Right ventricle myocardium inferior (tissue), 1 donor: ENCODE measurements at places on chromosomes 11 and 22.

GRCh38 chr11:10990637-10991193, 132.9 kb upstream of the ZBED5 start:
- no peak for DNase-seq

DNA sequence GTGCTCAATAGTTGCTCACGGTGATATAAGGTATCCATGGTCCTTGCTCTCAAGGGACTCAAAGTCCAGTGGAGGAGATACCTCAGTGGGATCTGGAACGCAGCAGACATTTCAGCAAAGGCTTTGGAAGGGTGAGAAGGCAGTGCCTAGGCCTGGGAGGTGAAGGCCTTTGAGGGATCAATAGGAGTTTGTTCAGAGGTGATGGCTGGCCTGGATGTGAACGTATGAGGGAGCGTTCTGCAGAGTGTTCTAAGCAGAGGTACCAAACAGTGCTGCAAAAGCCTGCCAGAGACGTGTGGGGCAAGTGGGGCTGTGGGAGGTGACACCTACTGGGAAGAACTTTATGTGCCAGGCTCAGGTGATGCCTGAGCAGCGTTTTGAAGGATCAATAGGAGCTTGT, 7.4 kb upstream of the MB start:
- no peak for DNase-seq

- no peak for DNase-seq
These were observed 36.8 kb downstream of the ALG9 start for GRCh38 chr11:111834432-111835163.

GRCh38 chr22:28867191-28867590, 16.2 kb upstream of the ZNRF3 start:
- DNase-seq = no peak

DNA sequence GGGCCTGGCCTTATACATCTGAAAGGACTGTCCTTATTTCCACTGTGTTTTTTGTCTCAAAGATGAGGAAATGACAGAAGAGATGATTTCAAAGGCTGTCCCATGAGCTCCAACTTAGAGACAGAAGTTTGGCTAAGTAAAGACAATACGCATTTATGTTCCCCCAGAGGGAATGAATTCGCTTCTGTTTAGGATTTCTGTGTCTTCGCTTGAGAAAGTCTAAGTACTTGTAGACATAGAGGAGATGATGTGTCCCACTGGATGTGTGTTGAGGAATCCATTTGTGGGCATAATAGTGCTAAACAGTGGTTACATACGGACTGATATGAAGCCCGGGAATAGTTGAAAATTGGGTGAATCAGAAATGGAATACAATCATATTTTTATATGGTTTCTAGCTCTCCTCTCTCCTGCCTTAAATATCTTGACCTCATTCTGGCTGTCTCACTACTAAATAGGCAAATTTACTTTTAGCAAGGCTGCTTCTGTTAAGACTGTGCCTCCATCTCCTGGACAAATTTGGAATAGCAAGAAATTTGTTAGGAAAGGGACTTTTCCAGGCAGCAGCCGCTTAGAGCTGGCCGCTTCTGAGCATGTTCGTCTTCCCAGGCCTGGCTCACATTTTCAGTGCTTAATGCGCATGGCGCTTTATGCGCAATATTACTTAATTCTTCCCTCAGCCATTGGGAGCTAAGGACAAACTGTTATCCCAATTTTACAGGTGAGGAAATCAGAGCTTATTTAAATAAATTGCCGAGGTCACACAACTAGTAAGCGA, 1.9 kb upstream of the PEX26 start:
- no peak for DNase-seq

GRCh38 chr11:81253244-81253643, 1480.4 kb downstream of the FAM181B start:
- DNase-seq = no peak

GRCh38 chr11:1854949-1855885, 2.3 kb downstream of the LSP1 start:
- DNase-seq = peak; percentile 61

DNA sequence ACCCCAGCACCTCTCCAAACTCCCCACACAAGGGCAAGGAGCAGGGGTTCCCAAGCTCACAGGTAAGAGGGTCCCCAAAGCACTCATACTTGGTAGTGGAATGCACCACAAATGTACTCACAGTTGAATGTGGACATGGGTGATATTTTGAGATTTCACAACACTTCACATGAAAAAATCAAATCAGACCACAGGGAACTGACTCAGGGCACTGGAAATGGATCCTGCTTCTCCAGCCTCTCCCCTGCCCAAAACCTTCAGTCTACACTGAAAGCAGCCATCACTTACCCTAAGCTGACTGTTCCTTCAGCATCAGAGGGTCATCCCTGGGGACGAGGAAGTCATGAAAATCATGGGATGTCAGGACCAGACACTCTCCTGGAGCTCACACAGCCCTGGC, 40.2 kb downstream of the SCGB1A1 start:
- no peak for DNase-seq

- DNase-seq = no peak
These were observed 53.2 kb upstream of the SHANK2 start for GRCh38 chr11:71305451-71306125.

- no peak for DNase-seq
These were observed 2.2 kb downstream of the MIOX start for GRCh38 chr22:50488886-50489285.

DNA sequence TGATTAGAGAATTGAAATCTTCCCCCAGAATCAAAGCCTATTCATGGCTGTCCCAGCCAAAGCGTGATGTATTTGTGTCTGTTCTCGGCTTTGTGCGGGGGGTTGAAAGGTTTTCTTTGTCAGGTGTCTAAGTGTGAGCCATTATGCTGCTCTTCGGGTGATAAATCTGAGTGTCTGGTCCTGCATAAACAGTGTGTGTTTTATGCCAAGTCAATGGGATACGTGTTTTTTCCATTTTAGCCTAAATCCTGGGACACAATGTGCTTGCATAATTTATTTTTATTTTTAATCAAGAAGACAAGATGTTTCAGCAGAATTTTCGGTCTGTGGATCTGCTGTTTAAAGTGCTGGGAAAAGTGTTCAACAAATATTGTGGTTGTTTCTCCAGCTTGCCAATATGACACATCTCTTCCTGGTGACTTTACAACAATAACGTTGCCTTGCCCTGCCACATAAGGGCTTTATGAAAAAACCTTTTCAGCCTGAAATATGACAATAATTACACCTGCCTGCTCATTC, 267.8 kb downstream of the TBC1D22A start:
- no peak for DNase-seq

- DNase-seq = no peak
These were observed 8.8 kb upstream of the PDGFB start for GRCh38 chr22:39253435-39254070.

DNA sequence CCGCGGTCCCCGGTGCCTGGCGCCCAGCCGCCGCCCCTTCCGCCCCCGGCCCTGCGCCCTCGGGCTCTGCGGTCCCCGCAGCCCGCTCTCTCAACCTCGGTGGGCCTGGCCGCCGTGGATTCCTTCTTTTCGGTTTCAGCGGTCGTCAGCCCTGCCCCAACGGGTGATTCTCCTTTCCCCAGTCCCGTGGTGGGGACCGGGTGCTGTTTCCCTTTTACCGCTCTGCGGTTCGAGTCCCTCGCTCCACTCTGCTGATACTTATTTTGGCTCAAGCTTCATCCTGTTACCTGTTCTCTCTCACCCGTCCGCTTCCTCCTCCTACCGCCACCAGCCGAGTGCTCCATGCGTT, 494 bp downstream of the ZDHHC5 start:
- no peak for DNase-seq

GRCh38 chr22:47204002-47204979, 441.8 kb downstream of the TBC1D22A start:
- DNase-seq = no peak

DNA sequence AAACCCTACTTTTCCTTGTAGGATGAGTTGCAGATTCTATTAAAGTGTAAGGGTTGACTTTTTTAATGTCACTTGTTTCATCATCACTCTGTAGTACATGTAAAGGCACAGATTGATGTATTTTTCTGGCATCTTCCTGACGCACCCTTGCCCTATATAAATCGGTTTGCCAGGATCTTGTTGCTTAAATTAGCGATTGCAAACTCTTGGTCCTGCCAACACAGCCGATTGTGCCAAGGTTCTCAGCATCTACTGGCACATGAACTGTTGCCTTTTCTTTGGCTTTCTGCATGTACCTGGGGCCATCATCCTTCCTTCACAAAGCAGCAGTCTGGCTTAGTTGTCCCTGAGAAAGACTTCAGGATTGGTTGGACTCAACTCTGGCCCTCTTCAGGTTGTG, 7.5 kb upstream of the LIN7C start:
- DNase-seq = no peak

DNA sequence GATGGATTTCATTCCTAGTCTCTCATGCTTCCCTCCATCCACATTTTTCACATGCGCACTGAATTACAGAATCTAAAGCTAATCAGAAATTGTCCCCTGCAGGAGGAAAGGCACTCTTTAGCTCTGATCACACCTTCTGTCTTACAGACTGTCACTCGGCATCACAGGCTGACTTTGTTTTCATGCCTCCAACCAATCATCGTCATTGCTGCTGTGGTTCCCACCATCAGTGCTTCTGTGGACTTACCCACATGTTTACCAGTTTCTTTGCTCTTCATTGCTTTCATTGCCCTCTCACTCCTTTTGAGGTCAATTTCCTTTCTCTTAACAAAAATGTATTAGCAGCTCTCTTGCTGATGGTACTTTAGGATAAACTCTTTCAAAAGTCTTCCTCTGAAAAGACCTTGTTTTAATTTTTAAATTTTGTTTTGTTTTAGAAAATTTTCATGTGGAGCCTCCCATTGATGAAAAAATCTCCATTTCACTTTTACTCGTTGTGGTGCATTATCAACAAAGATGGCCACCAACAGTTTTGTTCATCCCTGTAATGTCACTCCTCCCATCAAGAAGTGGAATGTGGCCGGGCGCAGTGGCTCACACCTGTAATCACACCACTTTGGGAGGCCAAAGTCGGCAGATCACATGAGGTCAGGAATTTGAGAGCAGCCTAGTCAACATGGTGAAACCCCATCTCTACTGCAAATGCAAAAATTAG, 20.2 kb upstream of the TREH start:
- no peak for DNase-seq

GRCh38 chr22:35443338-35443737, 43.4 kb downstream of the MCM5 start:
- DNase-seq = no peak

GRCh38 chr11:34850334-34850733, 65.8 kb downstream of the APIP start:
- DNase-seq = no peak

- DNase-seq = no peak
These were observed 301.4 kb upstream of the PDGFD start for GRCh38 chr11:104465321-104465720.

DNA sequence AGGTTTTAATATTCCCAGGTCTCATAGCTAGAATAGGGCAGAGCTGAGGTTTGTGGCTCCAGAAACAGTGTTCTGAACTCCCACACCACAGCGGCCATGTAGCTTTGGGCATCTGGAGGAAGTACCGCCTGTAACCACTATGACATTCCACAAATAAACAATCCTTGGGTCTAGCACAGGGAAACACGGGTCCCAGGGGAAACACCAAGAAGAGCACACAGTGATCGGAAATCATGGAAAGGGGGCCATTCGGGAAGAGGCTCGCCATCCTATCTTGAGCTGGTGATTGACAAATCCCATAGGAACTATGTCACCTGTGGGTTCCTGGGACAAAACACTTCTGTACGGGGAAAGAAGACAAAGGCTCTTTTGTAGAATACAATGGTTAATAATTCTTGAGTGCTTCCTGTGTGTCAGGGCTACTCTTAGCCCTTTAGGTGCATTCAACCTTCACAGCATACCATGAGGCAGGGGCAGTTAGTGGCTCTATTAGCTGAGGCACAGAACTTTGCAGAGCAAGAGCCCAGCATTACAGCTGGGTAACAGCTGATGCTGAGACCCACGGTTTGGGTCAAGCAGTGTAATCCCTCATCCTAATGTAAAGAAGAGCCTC, 514.2 kb downstream of the NTM start:
- DNase-seq = no peak

DNA sequence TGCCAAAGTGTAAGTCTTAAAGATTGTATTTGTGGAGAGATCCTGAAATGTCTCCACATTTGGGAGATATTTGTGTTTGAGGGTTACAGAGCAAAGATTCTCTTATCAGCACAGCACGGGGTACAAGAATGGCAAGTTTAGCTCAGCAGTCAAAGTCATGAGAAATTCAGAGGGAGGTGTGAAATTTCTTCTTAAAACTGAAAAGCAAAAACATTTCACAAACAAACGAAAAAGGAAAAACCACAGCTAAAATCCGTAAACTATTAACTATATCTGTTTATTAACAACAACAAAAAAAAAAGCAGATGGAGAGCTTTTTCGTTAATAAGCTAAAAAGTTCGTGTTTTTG, 40.9 kb upstream of the ETS1 start:
- DNase-seq = no peak

DNA sequence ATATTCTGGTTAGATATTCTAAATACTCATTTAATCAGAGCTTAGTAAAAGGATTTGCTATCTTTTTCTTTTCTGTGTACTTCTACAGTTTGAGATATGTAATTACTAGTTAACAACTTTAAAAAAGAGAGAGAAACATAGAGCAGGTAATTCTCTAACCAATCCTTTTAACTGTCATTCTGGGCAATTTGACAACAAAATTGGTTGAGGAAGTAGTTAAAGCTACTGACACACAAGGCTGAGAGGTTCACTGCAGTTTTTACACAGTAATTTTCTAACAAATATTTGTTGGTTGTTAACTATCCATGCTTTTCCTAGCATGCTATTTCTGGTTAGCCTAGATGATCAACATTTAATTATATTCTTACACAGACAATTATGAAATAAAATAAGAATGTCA, 3.6 kb downstream of the SOX6 start:
- DNase-seq = no peak

DNA sequence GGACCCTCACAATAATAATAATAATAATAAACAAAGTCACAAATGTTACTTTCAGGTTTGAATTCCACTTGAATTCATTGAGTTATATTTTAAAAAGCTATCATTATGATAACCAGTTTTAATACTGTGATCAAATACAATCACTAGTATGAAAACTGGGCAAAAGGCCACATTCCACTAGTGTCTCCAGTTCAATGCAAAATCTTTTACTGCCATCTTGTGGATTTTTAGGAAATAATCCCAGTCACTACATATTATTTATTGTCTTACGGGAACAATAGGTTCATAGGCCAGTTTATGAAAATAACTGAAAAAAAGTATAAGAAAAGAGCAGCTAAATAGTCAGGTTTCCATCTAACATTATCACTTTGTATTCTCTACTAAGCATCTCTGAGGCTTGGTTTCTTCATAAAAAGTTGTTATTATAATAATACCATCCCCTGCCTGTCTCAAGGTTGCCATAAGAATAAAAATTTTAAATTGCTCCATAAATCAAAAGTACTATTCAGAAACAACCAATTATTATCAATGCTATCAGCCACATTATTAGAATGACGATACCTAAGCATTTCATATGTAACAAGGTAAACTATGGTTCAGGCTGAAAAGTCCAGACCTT, 533.9 kb upstream of the CCDC90B start:
- DNase-seq = no peak
